ENCODE measurements at places on chromosomes 5 and 9. TPM values are rescaled to one million over a fixed set of nuclear protein-coding genes. Genes with fewer than 3 reads are reported as not detected.

- no peak for DNase-seq
Measured at GRCh38 chr9:98230304-98230703, 25.1 kb downstream of the TBC1D2 start.

- DNase-seq: no peak
Measured at GRCh38 chr9:18075253-18075952, 398.6 kb upstream of the ADAMTSL1 start.

DNA sequence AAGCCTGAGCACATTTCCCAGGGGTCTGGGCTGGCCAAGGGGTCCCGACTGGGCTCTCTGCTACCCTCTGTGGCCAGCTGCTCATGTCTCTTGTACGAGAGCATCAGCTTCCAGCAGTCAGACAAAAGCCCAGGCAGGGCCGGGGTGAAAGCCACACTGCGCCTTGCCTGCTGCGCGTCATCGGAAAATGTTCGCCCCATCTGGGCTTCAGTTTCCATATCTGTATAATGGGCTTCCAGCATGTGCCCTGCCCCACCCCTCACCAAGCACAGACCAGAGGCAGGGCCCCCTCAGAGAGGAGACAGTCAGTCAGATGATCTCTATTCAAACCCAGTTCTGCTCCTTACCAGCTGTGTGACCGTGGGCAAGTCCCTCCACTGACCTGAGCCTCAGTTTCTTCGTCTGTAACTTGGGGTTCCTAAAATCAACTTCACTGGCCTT, 8.0 kb upstream of the GRHPR start:
- DNase-seq: no peak

GRCh38 chr5:63323926-63324325, 638.3 kb downstream of the HTR1A start:
- no peak for DNase-seq

DNA sequence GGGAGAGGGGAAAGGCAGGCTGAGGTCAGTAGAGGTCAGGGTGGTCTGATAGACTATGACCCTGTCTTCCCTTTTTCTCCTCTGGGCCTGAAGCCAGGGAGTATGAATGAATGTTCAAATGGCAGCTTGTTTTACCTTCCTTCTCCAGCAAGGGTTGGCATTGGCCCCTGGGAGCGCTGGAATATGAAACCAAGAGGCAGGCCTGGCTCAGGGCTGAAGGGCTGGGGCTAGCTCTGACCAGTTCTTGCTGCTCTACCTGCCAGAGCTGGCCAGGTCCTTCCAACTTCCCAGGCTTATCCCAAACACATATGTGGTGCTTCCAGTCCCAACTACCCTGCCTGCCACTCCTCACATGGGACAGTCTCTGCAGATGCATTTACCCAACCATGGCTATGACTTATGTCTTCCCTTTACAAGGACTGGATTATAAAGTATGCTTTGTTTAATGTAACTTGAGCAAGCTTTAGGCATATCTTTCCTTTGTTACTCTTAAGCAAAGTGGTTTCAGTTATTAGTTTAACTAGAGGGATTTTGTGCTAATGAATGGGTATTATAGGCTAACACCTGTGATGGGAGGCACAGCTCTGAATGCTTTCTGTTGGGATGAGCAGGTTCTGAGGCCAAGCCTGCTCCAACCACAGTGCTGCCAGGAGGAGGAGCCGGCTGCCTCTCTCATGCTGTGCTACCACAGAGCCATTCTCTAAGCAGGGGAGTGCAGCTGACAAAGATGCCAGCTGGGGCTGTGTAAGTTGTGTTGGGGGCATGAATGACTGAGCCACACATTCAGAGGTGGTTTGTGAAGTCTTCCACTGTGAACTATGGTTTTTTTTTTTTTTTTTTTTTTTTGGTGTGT, 6.1 kb downstream of the CCNI2 start:
- DNase-seq: no peak

- DNase-seq: no peak
Measured at GRCh38 chr5:57117596-57117995, 56.3 kb upstream of the GPBP1 start.

DNA sequence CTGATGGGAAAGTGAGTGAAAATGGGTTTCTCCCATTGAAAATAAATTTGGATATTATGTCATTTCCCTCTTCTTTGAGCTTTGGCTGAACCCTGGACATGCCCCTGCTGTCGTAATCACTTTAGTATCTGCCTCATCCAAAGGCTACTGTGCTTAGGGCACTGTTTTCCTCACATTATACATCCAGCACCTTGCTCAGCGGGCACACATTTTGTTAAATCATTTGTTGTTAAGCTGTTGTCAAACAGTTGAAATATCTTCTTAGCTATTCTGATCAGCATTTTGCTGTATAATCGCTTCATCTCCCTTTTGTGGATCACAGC, 352.7 kb upstream of the CD180 start:
- no peak for DNase-seq

DNA sequence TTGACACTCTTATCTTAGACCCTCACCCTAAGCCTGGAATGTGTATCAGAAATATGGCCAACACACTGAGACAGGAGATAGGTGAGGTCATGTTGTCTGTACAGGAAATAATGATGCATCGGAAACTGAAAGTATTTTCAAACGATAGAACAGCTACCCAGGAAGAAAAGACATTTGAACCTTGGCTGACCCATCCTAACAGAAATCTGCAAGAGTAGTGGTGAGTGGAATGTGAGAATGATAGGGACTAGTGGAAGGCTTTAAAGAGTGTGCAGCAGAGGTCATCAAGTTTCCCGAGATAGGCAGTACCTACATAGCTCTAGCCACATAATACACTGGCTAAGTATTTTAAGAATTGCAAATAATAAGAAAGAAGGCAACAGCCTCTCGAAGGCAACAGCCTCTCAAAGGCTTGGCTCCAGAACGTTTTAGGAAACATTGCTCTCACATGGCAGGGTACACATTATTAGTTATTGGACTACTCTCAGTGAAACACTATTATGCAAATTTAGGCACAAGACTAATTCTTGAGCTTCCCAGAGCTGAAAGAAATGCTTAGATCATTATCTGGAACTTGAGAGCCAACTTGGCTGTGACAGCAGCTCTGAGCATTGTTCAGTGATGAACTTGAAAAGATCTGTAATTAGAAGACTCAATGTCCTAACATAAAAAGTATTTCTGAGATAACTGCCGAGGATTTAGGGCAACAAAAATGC, 133.1 kb upstream of the FBXL7 start:
- no peak for DNase-seq

GRCh38 chr5:132364319-132364718, 5.2 kb upstream of the SLC22A5 start:
- no peak for DNase-seq

DNA sequence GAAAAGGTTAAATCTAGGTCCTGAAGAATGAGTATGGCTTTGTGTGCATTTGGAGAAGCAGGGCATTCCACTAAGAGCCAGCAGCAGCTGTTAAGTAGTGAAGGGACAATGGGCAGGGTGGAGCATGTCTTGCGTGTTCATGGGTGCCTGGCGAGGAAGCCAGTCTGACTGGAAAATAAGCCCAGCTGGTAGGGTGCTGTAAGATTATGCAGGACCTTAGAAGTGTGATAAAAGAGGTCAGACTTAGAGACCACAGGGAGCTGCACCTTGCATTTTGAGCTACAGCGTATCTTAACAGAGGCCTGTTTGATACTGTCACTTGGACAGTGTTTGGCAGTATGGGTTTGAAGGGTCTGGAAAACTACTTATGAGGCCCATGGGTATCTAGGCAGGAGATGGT, 131.7 kb upstream of the ELL2 start:
- DNase-seq: no peak

DNA sequence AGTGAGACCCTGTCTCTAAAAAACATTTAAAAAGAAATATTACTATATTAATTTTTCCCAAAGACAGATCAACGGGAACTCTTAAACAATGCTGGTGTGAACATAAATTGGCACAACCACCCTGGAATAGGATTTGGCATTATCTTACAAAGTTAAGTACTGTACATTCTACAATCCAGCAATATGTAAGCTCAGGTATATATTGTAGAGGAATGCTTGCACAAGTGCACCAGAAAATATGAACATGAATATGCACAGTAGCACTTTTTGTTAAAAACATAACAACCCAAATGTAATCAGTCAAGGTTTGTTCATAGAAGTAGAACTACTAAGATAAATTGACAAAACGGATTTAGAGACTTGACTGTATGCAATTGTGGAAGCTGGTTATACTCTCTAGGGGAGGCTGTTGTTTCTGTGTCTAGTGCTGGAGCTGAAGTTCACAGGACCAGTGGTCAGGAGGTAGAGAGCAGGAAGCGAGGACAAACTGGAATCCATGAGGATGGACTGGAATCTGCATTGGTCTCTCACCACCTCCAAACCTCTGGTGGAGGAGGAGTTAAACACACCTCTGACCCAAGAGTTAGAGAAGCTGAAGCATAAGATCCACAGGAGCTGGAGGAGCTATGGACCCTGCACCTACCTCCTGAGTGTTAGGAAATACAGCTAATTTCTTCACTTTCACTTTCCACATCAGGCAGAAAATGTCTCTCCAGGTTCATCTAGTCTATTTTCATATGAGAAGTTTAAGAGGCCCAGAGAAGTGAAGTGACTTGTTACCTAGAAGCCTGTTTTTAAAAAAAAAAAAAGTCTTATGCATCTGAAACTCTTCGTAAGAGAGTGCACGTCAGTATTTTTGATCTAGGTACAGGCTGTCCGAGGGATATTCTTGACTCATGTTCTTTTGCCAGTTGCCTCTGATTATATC, 20.3 kb upstream of the RIC1 start:
- DNase-seq: no peak

DNA sequence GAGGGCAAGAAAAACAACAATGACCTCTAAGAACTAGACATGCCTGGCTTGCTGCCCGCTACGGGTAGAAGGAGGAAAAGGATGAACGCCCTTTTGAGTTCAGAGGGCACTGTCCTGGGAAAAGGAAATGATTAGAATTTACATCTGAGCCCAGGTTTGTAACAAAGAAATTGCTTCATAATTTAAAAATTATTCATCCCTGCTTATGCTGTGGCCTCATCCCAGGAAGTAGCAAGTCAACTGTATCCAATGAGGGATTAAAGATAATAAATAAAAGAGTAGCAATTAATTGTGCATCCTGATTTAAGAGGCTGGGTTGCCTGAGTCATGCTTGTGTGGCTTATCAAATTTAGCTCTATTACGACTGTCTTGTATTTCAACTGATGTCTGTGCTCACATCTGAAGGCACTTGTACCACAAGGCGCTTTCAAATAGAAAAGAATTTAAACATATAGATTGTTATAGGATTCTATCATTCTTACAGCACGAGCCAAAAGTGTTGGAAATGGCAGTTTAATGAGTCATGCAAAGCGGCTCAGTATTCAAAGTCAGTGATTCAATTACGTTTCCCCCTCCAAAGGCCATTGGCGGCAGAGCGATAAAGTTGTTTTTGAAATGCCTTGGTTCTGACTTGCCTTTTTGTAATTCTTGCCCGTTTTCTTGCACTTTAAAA, 40.0 kb upstream of the DMRT1 start:
- DNase-seq: no peak

- DNase-seq: no peak
Measured at GRCh38 chr5:17400724-17401469, 97.1 kb upstream of the TAF11L2 start.

DNA sequence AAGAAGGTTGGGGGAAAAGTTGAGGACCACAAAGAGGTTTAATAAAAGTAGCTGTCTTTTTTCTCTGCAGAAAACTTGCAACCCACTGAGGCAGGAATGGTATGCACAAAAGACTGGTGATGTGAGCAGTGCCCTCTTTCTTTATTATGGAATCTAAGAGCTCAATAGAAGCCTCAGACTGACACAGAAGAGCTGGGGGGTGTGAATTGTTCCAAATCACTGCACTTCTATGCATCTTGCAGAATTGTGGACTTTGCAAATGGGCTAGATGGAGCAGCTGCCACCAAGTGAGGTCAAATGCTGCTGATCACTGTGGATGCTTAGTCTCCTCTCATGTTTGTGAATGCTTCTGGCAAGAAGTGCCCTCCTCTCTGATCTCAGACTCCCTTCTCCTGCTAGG, 227.1 kb downstream of the ZSWIM6 start:
- DNase-seq: no peak

GRCh38 chr5:82225525-82226172, 52.5 kb downstream of the RPS23 start:
- no peak for DNase-seq

- DNase-seq: no peak
Measured at GRCh38 chr9:120480707-120481106, 99.3 kb downstream of the CDK5RAP2 start.

DNA sequence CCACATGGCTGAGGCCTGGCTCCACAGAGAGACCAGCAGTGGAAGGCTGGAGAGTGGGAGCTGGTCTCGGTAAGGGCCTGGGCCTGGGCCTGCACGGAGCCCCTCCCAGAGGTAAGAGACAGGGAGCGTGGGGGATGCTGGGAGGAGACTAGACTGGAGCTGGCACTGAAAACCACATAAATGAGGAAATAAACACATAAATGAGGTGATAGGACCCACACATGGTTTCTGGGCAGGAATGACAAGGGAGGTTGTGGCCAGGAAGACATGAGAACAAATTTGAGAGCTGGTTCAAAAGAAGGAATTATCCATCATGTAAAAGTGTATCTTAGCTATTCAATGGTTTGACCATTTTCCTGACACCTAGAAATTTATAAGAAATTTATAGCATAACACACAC, 451.7 kb upstream of the DAP start:
- DNase-seq: no peak

GRCh38 chr9:130624154-130624553, 40.2 kb upstream of the PRDM12 start:
- no peak for DNase-seq

- no peak for DNase-seq
Measured at GRCh38 chr5:137612576-137612975, 113.5 kb upstream of the SPOCK1 start.

- DNase-seq: no peak
Measured at GRCh38 chr9:32906213-32906612, 95.2 kb downstream of the APTX start.

- DNase-seq: no peak
Measured at GRCh38 chr5:14721990-14722656, 57.6 kb downstream of the OTULIN start.

DNA sequence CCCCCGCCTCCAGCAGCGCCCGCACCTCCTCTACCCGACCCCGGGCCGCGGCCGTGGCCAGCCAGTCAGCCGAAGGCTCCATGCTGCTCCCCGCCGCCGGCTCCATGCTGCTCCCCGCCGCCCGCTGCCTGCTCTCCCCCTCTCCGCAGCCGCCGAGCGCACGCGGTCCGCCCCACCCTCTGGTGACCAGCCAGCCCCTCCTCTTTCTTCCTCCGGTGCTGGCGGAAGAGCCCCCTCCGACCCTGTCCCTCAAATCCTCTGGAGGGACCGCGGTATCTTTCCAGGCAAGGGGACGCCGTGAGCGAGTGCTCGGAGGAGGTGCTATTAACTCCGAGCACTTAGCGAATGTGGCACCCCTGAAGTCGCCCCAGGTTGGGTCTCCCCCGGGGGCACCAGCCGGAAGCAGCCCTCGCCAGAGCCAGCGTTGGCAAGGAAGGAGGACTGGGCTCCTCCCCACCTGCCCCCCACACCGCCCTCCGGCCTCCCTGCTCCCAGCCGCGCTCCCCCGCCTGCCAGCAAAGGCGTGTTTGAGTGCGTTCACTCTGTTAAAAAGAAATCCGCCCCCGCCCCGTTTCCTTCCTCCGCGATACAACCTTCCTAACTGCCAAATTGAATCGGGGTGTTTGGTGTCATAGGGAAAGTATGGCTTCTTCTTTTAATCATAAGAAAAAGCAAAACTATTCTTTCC, 19.3 kb downstream of the CDKN2A start:
- DNase-seq: no peak

Gene SPATA31C1
- total RNA-seq: 0.63 TPM

Gene MLLT3
- 34.2 TPM for total RNA-seq

Gene C9orf50
- 0.99 TPM for total RNA-seq

Gene HTR4
- total RNA-seq: 9.4 TPM

Gene STX17
- total RNA-seq: 39.4 TPM

Gene SV2C
- 7.1 TPM for total RNA-seq

Gene F2RL2
- total RNA-seq: not detected

Gene FAM78A
- total RNA-seq: 14.9 TPM

Data from dorsolateral prefrontal cortex (tissue), 122 donors.